ENCODE measurements at places on chromosomes 4 and X. TPM values are rescaled to one million over a fixed set of nuclear protein-coding genes. Genes with fewer than 3 reads are reported as not detected.
A peak's percentile ranks its signal among the peaks of the same experiment; 100 is the strongest.

Gene SORCS2
- 52.5 TPM for total RNA-seq

Gene SHOX
- total RNA-seq: 0.36 TPM

Gene PABPC1L2A
- total RNA-seq: not detected

Gene ACE2
- total RNA-seq: not detected

Gene MAGEA11
- not detected for total RNA-seq

DNA sequence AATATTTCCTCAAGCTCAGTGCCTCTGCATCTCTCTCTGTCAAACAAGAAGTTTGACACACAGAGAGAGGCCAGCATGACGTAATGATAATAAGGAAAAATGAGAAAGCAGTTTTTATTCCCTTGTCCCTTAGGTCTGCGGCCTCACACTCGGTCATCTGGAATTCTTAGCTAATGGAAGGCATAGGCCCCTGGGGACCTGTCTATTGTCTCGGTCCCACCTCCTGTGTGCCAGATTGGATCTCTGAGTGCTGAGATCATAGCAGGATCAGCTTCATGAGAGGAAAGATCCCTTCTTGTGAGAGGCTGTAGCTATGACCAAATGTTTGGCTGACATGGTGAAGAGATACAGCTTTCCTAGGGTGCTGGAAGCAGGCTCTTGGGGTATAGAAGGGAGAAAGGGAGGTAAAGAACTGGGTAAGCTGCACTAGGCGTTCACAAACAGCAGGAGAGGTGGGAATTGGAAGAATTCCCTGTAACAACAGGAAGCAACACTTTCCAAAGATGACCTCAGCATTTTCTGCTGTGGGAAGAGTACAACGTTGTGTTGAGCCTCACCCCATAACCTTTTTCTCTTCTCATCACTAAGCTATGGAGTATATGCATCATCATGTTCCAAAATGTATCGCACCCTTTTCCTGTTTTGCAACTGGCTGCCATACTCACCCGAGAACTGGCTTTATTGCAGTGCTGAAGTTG lies 20.2 kb downstream of the TMEM31 start:
- DNase-seq: no peak

DNA sequence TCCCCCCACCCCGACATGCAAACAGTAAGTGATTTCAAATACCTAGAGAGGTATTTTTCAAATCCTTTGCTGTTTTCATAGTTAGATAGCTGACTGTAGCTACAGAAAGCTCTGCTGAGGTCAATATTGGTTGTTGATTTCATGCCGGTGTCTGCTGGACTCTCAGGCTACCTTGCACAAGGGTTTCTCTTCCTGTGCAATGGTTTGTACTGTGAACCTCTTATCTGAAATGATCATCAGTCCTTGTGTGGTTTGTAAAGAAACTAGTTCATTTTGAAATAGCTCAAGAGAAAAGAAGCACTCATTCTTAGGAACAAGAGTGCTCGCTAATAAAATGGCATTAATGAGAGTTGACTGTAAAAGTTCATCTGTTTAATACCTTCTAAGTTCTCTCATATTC lies 2.1 kb downstream of the MTM1 start:
- DNase-seq: no peak

DNA sequence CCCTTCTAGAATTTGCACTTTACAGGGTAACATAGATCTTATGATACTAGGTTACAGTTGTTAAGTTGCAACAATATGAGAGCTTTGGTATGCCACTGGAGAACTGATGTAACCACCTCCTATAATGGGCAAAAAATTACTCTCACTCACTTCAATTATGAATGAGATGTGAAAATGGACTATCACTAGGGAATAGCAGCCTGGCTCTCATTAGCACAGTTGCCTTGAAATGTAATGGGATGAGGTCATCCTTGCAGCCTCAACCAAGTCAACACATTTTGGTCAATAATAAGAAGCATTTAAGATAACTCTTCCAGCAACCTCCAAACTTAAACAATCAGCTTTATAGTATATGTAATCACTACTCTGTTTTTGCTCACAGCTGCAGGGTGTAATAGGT lies 69.4 kb downstream of the TBC1D9 start:
- DNase-seq: no peak

GRCh38 chrX:123943074-123943473 lies 18.4 kb upstream of the STAG2 start:
- no peak for DNase-seq

- no peak for DNase-seq
Measured at GRCh38 chr4:7910263-7910896, 29.3 kb downstream of the AFAP1 start.

GRCh38 chrX:109753256-109753655 lies 20.2 kb upstream of the ACSL4 start:
- DNase-seq: no peak

- peak; percentile 84 for DNase-seq
Measured at GRCh38 chr4:3480528-3481112, 17.5 kb downstream of the DOK7 start.

DNA sequence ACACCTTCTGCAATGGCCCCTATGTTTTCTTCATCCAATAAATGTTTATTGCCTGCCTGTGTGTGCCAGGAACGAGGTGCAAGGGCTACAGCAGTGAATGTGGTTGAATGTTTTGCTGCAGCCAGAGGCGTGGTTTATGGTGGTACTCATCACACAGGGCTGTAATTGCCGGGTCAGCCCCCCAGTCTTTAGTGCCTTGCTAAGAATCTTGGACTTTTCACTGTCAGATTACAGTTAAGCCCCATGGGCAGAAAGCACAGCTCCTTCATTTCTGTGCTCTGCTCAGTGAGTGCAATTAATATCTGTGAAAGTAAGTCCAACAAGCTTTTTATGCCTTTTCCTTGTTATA lies 67.8 kb downstream of the TAPT1 start:
- DNase-seq: no peak

DNA sequence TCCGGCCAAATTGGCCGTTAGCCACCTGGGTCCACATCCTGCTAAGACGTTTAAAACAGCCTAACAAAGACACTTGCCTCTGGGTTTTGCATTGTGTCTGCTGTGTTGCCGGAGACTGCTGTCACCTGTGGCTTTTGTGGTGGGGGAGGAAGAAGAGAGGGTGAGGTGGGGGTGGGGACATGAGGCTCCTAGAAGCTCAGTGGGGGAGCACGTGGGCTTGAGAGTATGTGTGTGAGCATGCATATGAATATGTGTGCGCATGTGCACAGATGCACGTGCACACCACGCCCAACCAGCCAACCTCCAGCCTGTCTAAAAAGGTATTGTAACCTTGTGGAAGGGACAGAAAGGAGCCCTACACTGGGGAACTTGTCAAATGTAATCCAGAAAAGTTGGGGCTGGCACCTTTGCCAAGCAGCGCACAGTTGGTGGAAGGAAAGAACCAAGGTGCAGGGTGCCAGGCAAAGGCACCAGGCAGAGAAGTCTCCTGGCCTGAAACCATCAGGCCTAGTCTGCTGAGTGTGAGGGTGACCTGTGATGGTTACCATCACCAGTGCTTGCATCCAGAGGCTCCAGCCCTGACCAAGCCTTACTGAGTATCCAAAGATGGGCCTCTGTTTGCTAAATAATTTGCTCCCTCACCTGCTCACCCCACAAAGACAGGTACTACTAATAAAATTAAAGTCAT lies 10.1 kb upstream of the SASH3 start:
- DNase-seq: no peak

- DNase-seq: peak; percentile 75
Measured at GRCh38 chr4:102344520-102344953, 745 bp downstream of the SLC39A8 start.

- DNase-seq: no peak
Measured at GRCh38 chr4:7557456-7557855, 122.7 kb upstream of the PSAPL1 start.

- DNase-seq: no peak
Measured at GRCh38 chr4:835148-836002, 9.4 kb upstream of the CPLX1 start.

GRCh38 chrX:17919896-17920446 lies 58.9 kb upstream of the RAI2 start:
- DNase-seq: no peak

DNA sequence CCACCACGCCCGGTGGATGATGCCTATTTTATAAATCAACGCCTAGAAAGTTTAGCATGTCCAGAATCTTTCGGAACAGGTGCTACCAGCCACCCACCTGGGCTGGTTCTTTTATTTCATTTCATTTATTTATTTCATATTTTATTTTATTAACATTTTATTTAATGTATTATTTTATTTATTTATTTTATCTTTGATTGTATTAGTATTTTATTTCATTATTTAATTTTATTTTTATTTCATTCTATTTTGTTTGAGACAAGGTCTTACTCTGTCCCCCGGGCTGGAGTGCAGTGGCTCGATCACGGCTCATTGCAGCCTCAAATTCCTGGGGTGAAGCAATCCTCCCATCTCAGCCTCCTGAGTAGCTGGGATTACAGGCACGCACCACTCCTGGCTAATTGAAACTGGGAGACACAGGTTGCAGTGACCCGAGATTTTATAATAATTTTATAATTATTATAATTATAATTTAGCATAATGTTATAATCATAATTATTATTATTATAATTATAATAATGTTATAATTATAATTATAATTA lies 187.2 kb downstream of the SHOX start:
- no peak for DNase-seq

DNA sequence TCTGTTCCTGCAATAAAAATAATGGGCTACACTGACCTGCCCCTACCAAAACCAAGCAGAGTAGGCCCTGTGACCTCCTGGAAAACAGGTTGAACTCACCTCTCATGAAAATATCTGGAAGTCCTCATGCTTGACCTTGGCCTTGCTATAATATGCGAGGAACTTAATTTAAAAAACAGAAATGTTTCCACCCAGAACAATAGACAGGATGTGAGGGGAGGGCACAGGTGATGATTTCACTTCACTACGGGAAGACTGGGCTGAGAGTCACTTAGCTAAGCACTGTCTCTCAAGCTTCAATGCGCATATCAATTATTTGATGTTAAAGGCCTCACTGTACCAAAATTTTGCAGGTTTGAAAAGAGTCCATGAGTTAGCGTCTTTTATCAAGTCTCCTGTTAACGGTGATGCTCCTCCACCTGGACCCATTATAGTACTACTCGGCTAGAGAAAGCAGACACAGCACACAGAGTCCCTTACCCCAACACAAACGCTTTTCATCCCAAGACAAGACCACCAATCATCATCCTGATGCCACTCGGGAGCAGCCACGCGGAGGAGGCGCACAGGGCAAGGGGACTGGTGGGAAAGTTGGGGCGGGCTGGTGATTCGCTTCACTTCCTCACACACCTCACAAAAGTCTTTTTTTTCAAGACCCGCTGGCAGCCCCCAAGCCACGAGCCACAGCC lies 25.9 kb downstream of the ZNF721 start:
- DNase-seq: no peak

DNA sequence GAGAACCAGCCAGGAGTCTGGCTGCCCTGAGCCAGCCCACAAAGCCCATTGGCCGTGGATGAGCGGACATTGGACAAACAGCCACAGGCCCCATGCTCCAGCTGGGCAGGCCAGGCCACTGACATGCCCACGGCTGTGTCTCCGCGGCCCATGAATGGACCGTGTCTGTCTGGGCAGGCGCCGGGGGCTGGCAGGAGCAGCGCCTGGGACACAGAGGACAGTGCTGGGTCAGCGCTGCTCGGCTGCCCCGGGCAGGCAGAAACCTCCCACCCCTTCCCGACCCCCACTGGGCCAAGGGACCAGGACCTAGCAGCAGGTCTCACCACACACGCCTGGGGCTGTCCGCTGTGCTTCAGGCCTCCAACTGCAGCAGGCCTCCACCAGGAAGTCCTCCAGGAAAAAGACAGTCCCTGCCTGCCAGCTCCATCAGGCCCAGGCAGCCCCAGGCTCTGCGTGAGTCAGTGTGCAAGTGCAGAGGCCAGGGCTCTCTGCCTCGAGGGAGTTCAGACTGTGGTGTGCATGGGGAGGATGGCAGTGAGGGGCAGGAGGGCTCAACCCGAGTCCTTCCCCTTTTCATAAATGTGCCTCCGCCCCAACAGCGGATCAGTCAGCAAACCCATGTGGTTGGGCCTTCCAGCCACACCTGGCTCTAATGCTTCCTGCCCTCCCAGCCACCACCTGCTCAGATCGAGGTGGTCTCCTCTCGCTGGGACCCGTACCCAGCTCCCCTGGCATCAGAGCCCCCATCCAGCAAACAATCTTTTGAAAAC lies 17.2 kb upstream of the FGFR3 start:
- no peak for DNase-seq

DNA sequence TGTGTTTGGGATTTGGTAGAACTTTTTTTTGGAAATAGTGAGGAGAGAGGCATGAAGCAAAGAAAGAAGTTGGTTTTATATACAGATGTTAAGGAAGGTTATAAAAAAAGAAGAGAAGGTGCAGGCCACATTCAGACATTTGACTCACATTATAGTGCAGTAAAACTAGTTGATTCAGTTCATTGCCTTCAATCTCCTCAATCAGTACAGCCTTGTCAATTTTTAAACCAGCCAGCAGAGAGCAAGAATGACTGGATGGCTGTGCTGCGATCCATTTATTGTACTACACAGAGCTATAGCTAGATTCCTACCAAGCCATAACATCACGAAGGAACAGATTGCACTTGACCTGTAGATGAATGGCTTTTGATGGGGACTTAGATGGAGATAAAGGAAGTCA lies 79.7 kb upstream of the LSM6 start:
- no peak for DNase-seq

- DNase-seq: no peak
Measured at GRCh38 chr4:63085091-63085490, 1324.2 kb downstream of the TECRL start.

DNA sequence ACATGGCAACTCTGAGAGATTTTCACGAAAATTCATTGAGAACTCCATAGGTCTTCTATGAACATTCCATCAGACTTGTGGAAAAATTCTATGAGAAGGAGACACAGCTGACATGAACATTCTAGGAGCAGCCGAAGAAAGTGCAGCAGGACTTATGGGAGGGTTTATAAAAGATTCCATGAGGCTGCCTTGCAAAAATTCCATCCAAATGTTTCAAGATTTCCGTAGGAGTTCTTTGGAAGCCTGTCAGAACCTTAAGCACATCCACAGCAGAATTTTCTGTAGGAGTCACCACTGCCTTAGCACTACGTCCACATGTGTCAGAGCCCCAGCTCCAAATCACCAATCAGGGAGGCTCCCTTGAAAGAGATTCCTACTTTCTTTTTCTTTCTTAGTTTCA lies 67.0 kb upstream of the MSX1 start:
- no peak for DNase-seq

GRCh38 chrX:37697169-37697760 lies 11.7 kb downstream of the XK start:
- no peak for DNase-seq
